ENCODE measurements at places on chromosomes 7 and 10. TPM values are rescaled to one million over a fixed set of nuclear protein-coding genes. Genes with fewer than 3 reads are reported as not detected.

The SPDYE16 gene
- 1.5 TPM for total RNA-seq

The IFIT2 gene
- 9.4 TPM for total RNA-seq

The WIPF3 gene
- total RNA-seq: 0.17 TPM

The TRIL gene
- total RNA-seq: 0.65 TPM

The GNGT1 gene
- not detected for total RNA-seq

The SLC13A1 gene
- not detected for total RNA-seq

The PRSS37 gene
- total RNA-seq: not detected

The SPDYE8 gene
- not detected for total RNA-seq

The PAXIP1 gene
- total RNA-seq: 8.3 TPM

The CCDC201 gene
- total RNA-seq: not detected

The RPEL1 gene
- total RNA-seq: not detected

The HECW1 gene
- total RNA-seq: 1.1 TPM

The WNT2 gene
- 0.68 TPM for total RNA-seq

The HABP2 gene
- total RNA-seq: not detected

The AASS gene
- 65.5 TPM for total RNA-seq

The FRMPD2 gene
- not detected for total RNA-seq

The SPDYE2B gene
- not detected for total RNA-seq

The OR2A1 gene
- 0.65 TPM for total RNA-seq
